ENCODE measurements at places on chromosomes 1 and 21.

- DNase-seq: peak; percentile 81
Observed at GRCh38 chr1:67850611-67851075, 17.4 kb upstream of the GNG12 start.

GRCh38 chr1:25643929-25644328, 27.3 kb downstream of the MAN1C1 start:
- no peak for DNase-seq

GRCh38 chr1:60740154-60740553, 342.2 kb upstream of the NFIA start:
- DNase-seq: no peak

GRCh38 chr1:23594149-23594907, 35.0 kb upstream of the ID3 start:
- no peak for DNase-seq
